ENCODE measurements at places on chromosomes 5 and 9.

DNA sequence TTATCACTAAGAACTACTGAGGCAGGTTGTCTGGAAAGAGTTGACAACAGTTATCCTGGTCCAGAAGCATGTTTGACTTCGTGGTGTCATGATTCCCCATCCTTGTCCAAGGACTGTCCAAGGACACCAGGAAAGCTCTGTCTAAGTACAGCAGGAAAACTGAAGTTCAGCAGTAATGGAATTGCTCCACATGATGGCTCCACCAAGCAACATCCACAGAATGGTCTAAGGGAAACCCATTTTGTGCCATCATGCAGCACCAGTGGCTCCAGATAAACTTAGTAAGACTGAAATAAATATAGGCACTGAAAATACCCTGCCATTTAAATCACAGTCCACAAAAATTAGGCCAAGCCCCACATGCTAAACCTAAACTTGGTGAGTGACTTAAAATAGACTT is 192.8 kb downstream of the CDH18 start:
- no peak for DNase-seq

DNA sequence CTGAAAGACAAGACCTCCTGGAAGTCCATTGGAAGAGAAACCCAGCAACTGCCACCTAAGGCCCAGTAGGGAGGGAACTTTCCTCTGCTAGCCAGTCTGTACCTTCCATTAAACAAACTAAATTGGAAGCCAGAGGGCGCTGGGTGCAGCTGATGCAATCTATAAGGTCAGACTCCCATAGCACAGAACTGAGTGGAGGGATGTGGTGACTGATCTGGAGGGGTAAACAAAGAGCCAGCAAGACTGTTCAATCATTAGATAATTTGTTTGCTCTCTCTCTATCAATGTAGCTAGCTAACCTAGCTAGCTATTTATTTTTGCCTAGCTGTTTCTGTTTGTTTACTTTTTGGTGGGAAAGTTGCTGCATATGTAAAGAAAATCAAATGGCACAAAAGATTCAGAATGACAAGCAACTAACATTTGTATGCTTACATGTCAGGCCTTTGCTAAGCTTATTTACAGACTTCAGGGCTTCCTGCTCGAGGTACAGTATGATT is 291.8 kb upstream of the DAB2 start:
- no peak for DNase-seq

DNA sequence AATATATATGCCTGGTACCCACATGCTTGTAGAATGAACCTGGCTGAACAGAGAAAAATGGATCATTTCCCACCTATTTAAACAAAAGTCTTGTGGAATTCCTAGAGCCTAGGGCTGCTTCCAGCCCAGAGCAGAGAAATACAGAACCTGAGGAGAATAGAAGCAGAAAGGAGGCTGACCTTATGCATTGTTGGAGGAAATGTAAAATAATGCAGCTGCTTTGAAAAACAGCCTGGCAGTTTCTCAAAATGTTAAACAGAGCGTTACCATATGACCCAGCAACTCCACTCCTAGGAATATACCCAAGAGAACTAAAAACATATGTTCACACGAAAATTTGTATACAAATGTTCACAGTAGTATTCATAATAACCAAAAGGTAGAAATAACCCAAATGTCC is 15.1 kb downstream of the MAPKAP1 start:
- no peak for DNase-seq

- no peak for DNase-seq
Observed at GRCh38 chr5:61416010-61416409, 84.0 kb downstream of the ZSWIM6 start.

DNA sequence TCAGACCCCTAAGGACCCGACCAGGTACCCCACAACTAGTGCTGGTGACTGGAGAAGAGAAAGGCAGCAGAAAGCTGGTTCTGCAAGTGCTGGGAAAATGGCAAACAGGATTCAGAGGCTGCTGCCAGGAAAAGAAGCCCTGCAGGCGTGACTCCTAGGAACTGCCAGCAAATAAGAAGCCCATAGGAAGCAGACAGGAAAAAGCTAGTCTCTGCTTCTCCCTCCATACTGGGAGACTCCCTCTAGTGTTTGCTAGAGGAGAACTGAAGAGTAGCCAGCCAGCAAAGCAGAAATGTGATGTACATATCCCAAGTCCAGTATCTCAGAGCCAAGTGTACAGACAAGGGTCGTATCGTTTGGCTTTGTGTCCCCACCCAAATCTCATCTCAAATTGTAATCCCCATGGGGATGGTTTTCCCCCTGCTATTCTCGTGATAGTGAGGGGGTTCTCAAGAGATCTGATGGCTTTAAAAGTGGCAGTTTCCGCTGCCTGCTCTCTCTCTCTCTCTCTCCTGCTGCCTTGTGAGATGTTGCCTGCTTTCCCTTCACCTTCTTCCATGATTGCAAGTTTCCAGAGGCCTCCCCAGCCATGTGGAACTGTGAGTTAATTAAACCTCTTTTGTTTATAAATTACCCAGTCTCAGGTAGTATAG is 38.1 kb upstream of the TUSC1 start:
- no peak for DNase-seq

GRCh38 chr9:8725635-8726034 is 926.1 kb upstream of the DMAC1 start:
- DNase-seq: no peak
